Activated CD4-positive, alpha-beta memory T cell treated with anti-CD3 and anti-CD28 coated beads, Interleukin-2, amount 10 ng/mL, durations not matched to agents 7 days and 5 days (primary cell): ENCODE measurements at places on chromosomes 13 and 19. TPM values are rescaled to one million over a fixed set of nuclear protein-coding genes. Genes with fewer than 3 reads are reported as not detected.

Gene ZNF440
- 14.7 TPM for total RNA-seq

Gene AP1M2
- total RNA-seq: not detected

Gene TBXA2R
- 0.20 TPM for total RNA-seq

Gene SIGLEC12
- total RNA-seq: 0.35 TPM

Gene FXYD1
- 3.3 TPM for total RNA-seq

Gene UBE2M
- 92.4 TPM for total RNA-seq

Gene CLEC17A
- total RNA-seq: not detected

- H3K4me1 ChIP-seq: peaks cover 54% of the 10 kb centered on the region
- peak overlapping the region; percentile 68 for H3K4me3 ChIP-seq
- DNase-seq: no peak
- H3K27ac ChIP-seq: peak overlapping the region; percentile 98
- no peaks in the 10 kb centered on the region for H3K27me3 ChIP-seq
Observed at GRCh38 chr19:4089946-4090345, 23.2 kb upstream of the ZBTB7A start.

DNA sequence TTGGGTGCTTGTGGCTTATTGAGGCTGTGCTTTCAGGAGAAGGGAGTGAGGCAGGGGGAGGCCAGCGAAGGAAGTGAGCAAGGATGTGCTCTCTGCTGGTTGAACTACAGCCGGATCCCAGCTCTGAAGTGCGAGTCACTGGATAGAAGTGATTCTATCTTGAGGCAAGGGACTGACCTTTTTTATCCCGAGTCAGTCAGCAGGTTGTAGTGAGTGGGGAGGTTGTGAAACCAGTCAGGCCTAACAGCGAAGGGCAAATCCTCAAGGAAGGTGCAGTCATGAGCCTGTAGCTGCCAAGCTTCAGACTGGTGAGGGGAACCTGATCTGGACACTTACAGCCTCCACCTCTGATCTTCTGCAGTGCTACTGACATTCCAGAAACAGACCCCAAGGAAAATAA lies 18.6 kb downstream of the SCEL start:
- no peak overlapping the region for H3K4me3 ChIP-seq
- peaks cover 8% of the 10 kb centered on the region for H3K4me1 ChIP-seq
- no peak for DNase-seq
- no peaks in the 10 kb centered on the region for H3K36me3 ChIP-seq
- H3K27me3 ChIP-seq: peaks cover 7% of the 10 kb centered on the region
